ENCODE measurements at places on chromosomes 5 and 9. TPM values are rescaled to one million over a fixed set of nuclear protein-coding genes. Genes with fewer than 3 reads are reported as not detected.

The EGFL7 gene
- total RNA-seq: 0.52 TPM

The C5 gene
- 0.88 TPM for total RNA-seq

The CENPH gene
- total RNA-seq: 34.9 TPM

GRCh38 chr9:5557606-5558587, 47.6 kb downstream of the PDCD1LG2 start:
- H3K36me3 ChIP-seq: peaks cover 15% of the 10 kb centered on the region
- peak overlapping the region; percentile 61 for H3K4me3 ChIP-seq
- DNase-seq: peak; percentile 70
- H3K4me1 ChIP-seq: peaks cover 27% of the 10 kb centered on the region

GRCh38 chr9:128153947-128154695, 4.9 kb downstream of the LCN2 start:
- no peaks in the 10 kb centered on the region for H3K27me3 ChIP-seq
- H3K4me3 ChIP-seq: no peak overlapping the region
- DNase-seq: no peak
- H3K4me1 ChIP-seq: no peaks in the 10 kb centered on the region
- H3K36me3 ChIP-seq: no peaks in the 10 kb centered on the region

DNA sequence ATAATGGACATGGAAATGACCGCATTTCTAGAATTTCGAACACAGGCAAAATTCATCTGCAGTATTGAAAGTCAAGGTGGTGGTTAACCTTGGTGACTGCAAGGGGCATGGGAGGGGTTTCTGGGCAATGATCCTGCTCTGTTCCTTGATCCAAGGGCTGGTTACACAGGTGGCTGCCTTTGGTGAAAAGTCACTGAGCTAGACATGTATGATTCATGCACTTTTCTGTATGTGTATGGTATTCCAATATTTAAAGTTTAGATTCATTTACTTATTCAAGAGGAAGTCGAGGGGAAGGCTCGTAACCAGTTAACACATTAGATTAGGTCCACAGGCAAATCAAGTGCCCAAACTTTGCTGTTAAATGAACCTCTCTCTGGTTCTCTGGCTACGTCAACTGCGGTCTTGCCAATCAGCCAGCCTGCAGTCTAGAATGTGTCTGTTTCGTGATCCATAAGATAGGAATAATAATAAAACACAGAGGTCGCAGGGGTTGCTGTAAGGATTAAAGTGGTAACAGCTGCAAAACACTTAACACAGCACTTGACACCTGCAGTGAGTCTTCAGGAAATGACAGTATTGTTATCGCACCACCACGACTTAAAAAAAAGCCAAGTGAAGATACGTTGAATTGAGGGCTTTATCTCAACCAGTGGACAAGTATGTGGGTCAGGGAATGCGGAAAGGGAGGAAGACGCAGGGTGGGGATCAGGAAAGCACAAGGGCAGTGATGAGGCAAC, 92.5 kb downstream of the TLE1 start:
- H3K36me3 ChIP-seq: no peaks in the 10 kb centered on the region
- H3K27ac ChIP-seq: peak overlapping the region; percentile 52
- peaks cover 45% of the 10 kb centered on the region for H3K4me1 ChIP-seq
